ENCODE measurements at places on chromosomes 3 and 15.

- DNase-seq: peak; percentile 57
Measured at GRCh38 chr3:4850211-4850927, 128.9 kb upstream of the BHLHE40 start.

DNA sequence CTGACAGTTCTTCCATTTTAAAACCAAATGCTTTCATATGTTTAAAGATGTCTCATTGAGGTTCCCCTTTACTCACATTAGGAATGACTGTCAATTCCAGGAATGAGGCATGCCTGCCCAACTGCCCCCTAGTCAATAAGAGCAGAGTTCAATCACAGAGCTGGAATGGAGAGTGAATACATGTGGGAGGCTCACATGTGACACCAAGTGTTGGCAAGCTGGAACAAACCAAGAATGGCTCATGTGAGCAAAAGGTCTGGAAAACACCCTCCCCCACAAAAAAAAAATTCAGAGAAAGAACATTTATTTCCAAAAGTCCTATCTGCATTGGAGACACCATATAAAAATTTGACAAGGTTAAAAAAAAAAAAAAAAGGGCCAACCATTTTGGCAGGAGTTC, 3.7 kb downstream of the PBRM1 start:
- peak; percentile 30 for DNase-seq

GRCh38 chr3:55907616-55908015, 420.5 kb upstream of the WNT5A start:
- no peak for DNase-seq

GRCh38 chr3:110198717-110199587, 861.6 kb upstream of the DPPA4 start:
- no peak for DNase-seq

DNA sequence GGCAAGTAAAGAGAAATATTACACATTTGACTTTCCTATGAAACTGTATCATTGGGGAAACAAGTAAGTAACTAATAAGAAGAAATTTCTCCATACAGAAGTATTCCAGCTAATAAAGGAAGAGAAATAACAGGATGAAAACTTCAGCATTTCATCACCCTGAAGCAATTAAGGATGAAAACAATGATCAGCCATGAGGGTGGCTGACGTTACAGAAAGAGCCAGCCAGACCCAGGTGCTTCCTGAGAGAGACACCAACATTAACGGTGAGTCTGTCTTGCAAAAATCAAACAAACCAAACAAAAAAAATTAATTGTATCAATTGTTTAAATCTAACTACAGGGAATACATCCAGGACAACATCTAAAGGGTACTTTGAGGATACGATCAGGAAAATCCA, 190.0 kb downstream of the ARRDC4 start:
- peak; percentile 83 for DNase-seq

- DNase-seq: no peak
Measured at GRCh38 chr15:80660119-80660518, 35.0 kb upstream of the ABHD17C start.

GRCh38 chr3:186083746-186084145, 25.1 kb downstream of the ETV5 start:
- no peak for DNase-seq

- DNase-seq: no peak
Measured at GRCh38 chr3:60513241-60513640, 738.0 kb downstream of the FHIT start.

DNA sequence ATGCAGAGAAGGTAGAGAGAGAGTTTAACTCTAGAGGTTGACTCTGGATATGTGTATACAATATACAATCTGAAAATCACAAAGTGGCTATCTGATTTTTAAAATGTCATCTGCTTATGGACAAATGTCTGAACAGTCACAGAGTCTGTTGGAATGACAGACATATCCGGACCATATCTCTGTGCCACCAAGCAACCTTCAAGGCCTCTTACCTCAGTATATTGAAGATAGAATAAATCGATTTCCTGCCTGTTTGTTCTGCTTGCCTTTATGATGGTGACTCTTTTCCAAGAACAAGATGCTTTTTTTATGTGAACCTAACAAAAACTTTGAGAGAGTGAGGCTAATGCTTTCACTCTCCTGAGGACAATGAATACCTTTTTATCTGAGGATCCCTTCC, 151.1 kb downstream of the RBPMS2 start:
- DNase-seq: no peak

DNA sequence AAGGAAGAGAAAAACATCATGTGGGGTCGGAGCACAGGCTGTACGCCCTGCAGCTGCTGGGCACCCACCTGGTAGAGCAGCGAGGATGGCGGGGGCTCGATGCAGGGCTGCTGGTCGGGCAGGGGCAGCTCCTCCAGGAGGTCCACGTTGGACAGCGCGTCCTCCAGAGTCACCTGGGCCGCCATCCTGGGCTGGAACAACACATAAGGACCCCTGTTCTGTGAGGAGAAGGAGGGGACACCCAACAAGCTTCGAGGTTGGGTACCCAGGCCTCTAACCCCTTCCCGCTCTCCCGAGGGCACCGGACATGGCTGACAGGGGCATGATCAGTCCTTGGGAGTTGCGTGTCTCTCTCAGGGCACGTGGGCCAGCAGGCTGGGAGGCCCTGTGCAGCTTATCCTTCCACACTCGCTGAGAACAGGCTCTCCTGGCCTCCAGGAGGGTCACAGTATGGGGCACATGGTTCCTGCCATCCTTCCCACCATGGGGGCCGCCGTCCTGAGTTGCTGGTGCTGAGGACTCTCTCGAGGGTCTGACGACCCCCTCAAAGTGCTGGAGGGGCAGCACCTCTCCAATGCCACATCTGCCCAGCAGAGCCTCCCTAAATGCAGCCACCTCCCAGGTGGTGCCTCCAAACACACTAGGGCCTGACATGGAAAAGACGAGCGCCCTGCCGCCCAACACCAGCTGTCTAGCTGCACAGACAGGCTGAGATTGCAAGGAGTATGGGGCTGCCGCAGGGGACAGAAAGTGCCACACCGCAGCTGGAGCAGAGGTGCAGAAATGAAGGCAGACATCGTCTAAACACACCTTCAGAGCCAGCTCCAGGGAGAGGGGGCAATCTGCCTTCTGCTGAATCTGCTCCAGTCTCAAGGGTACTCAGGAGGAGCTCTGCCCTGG, 32.8 kb downstream of the CYFIP1 start:
- DNase-seq: no peak

GRCh38 chr3:136932978-136933772, 24.6 kb upstream of the IL20RB start:
- no peak for DNase-seq

DNA sequence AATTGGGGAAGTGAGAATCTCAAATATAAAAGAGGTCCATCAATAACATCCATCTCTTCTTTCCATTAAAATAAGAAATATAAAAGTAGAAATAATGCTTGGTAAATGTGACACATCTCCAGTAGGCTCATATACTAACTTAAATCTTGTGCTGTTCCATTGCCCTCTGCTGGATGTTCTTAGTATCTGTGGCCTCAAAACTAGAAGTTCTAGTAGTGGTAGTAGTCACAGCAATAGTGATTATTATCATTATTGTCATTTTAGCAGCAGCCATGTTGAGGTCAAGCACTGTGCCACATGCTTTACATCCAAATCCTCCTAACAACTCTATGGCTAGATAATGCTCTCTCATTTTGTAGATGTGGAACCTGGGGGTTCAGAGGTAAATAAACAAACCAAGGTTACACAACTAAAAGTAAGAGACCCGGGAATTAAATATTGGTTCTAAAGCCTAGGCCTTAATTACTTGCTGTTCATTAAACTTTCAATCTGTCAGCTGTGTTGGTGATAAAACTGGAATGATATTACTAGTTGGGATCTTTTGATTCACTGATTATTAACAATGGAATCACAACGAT, 20.2 kb upstream of the BTLA start:
- DNase-seq: peak; percentile 89

DNA sequence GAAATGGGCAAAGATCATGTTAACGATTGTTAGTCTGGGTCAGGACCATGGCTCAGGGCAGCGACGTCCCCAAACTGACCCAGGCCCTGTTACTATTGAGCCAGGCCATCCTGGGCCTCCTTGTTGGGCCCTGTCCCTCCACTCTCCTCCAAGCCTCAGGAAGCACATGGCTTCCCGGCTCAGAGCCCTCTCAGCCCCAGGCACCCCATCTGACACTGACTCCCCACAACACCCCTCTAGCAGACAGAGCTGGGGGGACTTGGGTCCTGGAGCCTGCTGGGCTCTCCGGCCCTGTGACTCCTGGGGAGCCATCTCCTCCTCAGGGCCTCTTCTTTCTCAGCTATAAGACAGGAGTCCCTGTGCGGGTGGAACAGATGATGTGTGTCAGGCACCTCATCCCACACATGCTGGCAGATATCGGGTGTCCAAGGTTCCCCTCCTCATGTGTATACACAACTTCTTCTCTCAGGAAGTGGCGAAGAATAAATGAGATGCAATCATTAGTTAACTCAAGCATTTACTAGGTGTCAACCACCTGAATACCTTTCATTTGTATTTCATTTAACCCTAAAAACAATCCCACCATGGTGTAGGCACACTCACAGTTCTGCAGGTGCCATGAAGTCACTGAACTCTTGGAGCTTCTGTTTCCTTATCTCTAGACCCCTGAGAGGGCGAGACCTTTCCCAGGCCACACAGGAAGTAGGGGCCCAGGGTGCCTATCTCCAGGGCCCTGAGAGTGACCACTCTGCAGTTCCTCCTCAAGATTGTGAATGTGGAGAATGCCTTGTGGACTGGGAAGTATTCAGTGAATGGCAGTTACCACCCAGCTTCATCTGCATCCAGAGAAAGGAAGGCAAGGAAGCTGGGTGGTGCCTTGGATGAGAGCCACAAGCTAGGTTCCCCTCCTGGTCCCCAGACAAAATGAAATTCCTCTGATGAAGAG, 282.5 kb upstream of the TLE3 start:
- DNase-seq: no peak

GRCh38 chr3:48662753-48663488, at the start of gene CELSR3:
Gene CELSR3 (minus strand): TSS chr3:48662886. CDS start chr3:48662634, 252 bp downstream.
- peak; percentile 82 for DNase-seq

- DNase-seq: no peak
Measured at GRCh38 chr3:67073812-67074211, 75.7 kb downstream of the KBTBD8 start.

DNA sequence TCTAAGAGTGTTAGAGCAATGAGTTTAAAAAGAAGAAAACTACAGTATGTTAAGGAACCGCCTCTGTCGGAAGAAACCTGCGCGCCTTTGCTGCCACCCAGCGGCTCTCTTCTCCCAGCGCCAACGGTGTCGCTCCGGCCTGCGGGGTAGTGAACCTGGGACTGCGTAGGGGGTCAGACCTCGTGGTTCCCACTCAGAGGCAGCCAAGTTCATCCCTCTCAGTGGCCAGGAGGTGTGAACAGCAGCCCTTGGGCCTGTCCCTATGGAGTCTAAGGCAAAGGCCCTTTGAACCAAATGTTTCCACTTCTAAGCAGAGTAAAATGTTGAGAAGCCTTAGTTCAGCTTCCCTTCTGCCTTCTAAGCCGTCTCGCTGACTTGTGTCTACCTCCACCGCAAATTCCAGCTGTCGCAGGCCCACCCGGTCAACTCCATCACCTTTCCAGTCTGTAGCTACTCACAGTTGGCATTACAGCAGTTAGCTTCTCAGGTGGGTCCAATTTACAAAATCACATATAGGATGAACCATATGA, 980 bp upstream of the RAB27A start:
- peak; percentile 86 for DNase-seq

- DNase-seq: peak; percentile 7
Measured at GRCh38 chr3:130377960-130378676, 32.6 kb downstream of the COL6A5 start.

GRCh38 chr3:13708301-13708700, 159.4 kb downstream of the FBLN2 start:
- DNase-seq: no peak

- no peak for DNase-seq
Measured at GRCh38 chr3:197394464-197395321, 96.3 kb upstream of the DLG1 start.

GRCh38 chr3:165855581-165855980, 18.4 kb upstream of the BCHE start:
- peak; percentile 3 for DNase-seq

- peak; percentile 1 for DNase-seq
Measured at GRCh38 chr3:28576614-28577200, 228.1 kb upstream of the AZI2 start.

GRCh38 chr3:72636969-72637597, 211.2 kb downstream of the SHQ1 start:
- DNase-seq: peak; percentile 50

DNA sequence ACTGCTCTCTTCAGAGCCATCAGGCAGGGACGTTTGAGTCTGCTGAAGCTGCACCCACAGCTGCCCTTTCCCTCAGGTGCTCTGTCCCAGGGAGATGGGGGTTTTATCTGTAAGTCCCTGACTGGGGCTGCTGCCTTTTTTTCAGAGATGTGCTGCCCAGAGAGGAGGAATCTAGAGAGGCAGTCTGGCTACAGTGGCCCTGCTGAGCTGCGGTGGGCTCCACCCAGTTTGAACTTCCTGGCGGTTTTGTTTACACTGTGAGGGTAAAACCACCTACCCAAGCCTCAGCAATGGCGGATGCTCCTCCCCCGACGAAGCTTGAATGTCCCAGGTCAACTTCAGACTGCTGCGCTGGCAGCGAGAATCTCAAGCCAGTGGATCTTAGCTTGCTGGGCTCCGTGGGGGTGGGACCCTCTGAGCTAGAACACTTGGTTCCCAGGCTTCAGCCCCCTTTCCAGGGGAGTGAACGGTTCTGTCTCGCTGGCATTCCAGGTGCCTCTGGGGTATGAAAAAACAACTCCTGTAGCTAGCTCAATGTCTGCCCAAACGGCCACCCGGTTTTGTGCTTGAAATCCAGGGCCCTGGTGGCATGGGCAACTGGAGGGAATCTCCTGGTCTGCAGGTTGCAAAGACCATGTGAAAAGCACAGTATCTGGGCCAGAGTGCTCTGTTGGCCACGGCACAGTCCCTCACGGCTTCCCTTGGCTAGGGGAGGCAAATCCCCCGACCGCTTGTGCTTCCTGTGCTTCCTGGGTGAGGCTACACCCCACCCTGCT, 21.1 kb upstream of the ST6GAL1 start:
- DNase-seq: peak; percentile 87

GRCh38 chr3:5160940-5161858, 26.3 kb upstream of the EDEM1 start:
- DNase-seq: no peak

DNA sequence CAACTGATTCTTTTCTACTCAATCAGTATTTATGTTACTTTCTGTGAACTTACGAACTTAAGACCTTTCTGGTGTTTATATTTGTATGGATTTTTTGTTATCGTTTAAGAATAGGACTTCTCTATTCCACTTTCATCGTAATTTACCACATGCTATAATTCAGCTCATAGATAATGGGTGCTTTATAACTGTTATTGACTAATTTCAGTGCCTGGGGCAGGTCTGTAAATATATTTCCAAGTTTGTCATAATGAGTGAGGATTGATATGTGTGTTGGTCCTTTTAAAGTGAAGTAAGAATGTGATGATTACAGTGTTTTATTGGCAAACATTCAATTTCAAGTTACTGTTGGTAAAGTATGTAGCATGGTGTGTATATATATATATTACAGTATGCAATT, 1.8 kb upstream of the NAALADL2 start:
- no peak for DNase-seq

DNA sequence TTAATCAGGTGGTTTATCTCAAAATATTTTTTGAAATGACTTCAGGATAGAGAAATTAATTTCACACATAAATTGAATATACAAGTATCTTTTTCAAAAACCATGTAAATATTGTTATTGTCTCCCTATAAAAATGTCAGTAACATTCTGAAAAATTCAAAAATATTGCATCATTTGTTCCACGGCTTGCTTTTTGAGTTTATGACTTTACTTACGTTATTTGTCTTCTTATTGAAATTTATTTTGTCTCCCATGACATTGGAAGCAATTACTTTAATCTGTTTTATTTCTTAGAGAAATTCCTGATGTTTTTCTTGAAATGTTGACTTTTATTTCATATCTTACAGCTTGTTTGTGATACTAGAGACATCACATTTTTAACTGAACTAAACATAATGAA, 56.9 kb upstream of the P2RY1 start:
- DNase-seq: no peak

Data from common myeloid progenitor, CD34-positive (primary cell).